ENCODE measurements at places on chromosomes 5 and 9.

GRCh38 chr5:57725658-57726504, 243.3 kb upstream of the ACTBL2 start:
- peak; percentile 27 for DNase-seq

GRCh38 chr9:70073193-70073592, 29.5 kb downstream of the MAMDC2 start:
- no peak for DNase-seq

GRCh38 chr5:179161901-179162300, 101.7 kb downstream of the ZNF354C start:
- no peak for DNase-seq

DNA sequence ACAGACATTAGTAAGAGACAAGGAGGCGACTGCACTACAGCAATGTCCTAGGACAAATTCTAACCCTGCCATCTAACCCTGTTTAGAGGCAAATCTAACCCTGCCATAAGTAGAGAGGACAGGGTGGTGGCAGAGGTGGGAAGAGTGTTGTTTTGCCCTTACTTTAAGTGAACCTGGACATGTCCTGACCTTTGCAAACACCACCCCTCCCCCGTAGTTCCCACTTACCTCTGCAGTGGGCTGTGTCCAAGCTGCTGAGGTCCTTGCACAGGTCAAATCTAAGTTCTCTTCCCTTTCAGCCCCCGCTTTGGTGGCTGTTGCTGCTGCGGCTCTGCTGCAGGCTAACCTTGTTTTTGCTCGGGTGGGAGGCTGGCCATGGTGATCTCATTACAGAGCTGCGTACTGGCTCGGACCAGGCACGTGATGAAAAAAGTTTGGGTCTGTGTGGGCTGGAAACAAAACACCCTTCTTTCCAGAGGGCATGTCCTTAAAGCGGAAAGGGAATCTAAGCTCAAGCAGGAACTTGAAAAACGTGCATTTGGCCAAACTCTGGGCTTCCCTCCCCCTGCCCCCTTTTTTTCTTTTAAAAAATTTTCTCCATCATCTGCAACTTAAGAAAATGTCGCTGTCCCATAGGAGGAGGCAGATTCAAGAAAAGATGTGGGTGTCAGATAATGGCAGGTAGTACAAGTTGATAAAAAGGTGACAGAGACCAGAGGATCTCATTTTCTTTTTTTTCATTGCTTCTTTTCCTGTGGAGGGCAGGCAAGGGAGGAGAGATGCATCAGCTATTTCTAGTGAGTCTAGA, at the start of gene FAXDC2:
Gene FAXDC2 (minus strand): TSS at position 349 of the 808 bp plus-strand sequence. CDS start 12,425 bp downstream, outside the sequence.
- DNase-seq: peak; percentile 74

GRCh38 chr5:139458580-139459407, 3.7 kb downstream of the ECSCR start:
- DNase-seq: peak; percentile 79

Data from fibroblast of upper back skin (primary cell).